ENCODE measurements at places on chromosomes 1 and 21. TPM values are rescaled to one million over a fixed set of nuclear protein-coding genes. Genes with fewer than 3 reads are reported as not detected.

Gene KCNT2
- 0.61 TPM for polyA plus RNA-seq

Gene CLCA1
- 90.2 TPM for polyA plus RNA-seq

- no peak for DNase-seq
Observed at GRCh38 chr21:41759214-41759840, 7.5 kb downstream of the RIPK4 start.

GRCh38 chr1:219812491-219813203 is 115.7 kb downstream of the SLC30A10 start:
- peak; percentile 49 for DNase-seq

- no peak for DNase-seq
Observed at GRCh38 chr1:169289016-169289415, 78.6 kb downstream of the NME7 start.

GRCh38 chr1:85615586-85616363 is 35.2 kb downstream of the CCN1 start:
- no peak for DNase-seq

Gene NCAM2
- polyA plus RNA-seq, result 0.65 TPM

Gene RSPO1
- polyA plus RNA-seq, result not detected

- no peak for DNase-seq
Observed at GRCh38 chr1:243946946-243947345, 96.9 kb upstream of the AKT3 start.

DNA sequence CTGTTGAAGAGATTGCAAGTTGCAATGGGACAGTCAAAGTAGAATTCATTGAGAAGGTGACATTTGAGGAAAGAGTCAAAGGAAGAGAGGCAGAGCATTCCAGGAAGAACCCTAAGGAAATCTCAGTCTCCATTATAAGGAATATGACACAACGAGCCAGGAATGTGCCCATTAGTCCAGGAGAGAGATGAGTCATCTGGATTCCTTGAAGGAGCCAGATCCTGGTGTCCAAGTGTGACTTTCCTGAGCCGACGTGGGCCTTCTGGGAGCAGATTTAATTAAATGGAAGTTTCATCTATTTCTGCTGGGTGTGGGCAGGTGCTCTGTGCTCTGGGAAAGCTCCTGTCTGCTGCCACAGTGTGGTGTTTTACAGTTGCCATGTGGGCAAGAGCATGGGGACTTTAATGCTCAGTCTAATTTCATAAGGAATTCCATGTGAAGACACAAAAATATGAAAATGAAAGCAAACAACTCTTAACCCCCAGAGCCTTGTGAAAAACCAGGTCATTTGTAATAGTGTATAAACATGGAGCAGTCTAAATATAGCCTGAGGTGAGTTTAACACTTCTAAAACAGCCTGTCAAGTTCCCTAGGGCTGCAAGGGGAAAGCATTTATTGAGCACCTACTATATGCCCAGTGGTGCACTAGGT is 111.4 kb upstream of the ARTN start:
- peak; percentile 40 for DNase-seq

- no peak for DNase-seq
Observed at GRCh38 chr1:226210571-226211176, 12.8 kb upstream of the MIXL1 start.

DNA sequence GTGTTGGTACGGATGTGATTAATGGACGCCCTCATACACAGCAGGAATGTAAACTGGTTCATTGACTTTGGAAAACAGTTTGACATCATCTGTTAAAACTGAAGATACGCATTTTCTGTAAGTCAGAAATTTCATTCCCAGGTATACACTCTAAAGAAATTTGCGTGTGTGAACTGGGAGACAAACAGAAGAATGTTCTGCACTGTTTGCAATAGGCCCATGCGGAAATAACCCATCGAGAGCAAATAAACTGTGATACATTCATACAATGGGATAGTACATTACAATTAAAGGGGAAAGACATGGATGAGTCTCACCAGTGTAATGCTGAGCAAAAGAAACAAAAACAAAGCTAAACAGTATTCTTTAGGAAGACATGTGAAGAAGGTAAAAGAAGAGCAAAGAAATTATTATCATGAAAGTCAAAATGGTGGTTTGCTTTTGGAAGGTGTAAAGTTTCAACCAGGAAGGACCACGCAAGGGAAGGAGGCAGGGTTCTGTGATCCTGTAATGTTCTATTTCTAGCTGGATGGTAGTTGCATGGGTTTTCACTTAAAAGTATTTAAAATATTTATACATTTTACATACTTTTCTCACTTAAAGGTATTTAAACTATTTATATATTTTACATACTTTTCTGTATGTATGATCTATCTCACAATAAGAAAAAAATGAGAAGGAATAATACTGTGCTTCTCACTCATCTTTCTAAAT is 30.3 kb downstream of the INTS7 start:
- no peak for DNase-seq

Measured in small intestine (tissue), 16 donors.